ENCODE measurements at places on chromosomes 3 and 15. TPM values are rescaled to one million over a fixed set of nuclear protein-coding genes. Genes with fewer than 3 reads are reported as not detected.
A peak's percentile ranks its signal among the peaks of the same experiment; 100 is the strongest.

DNA sequence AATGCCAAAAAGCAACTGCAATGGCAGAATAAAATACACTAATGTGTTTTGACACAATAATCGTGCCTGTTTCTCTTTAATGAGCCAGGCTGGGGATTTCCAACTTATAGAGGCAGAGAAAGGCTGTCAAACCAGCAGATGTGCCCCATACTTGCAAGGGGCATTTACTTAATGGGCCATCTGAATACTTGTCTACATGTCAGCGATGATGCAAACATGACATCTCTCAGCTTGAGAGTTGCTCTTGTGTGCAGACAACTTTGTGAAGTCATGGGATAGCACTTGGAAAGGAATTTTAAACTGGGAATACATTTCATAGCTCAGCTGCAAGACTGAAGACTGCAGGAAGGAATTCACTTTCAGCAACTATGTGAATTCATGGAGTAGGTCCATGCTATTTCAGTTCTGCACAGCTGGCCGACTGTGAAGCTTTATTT is 127.4 kb upstream of the ADAMTS9 start:
- DNase-seq: no peak

DNA sequence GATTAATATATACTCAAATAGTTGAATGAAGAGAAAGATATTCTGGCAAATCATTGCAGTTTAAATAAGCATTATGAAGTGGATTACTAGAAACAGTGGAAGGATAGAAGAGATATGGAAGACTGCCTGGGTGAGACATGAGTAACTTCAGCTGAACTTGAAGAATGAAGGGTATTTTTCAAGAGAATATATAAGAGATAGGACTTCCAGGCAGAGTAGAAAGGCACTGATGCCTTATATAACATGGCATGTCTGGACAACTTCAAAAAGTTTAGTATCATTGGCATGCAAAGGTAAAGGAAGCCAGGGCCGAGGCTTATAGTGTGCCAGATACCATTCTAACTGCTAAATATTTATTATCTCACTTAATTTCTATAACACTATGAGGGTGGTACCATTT is 126.5 kb upstream of the SLC7A14 start:
- no peak for DNase-seq

Gene SEMA5B
- not detected for total RNA-seq

GRCh38 chr3:135059580-135059979 is 264.5 kb downstream of the EPHB1 start:
- DNase-seq: peak; percentile 58

DNA sequence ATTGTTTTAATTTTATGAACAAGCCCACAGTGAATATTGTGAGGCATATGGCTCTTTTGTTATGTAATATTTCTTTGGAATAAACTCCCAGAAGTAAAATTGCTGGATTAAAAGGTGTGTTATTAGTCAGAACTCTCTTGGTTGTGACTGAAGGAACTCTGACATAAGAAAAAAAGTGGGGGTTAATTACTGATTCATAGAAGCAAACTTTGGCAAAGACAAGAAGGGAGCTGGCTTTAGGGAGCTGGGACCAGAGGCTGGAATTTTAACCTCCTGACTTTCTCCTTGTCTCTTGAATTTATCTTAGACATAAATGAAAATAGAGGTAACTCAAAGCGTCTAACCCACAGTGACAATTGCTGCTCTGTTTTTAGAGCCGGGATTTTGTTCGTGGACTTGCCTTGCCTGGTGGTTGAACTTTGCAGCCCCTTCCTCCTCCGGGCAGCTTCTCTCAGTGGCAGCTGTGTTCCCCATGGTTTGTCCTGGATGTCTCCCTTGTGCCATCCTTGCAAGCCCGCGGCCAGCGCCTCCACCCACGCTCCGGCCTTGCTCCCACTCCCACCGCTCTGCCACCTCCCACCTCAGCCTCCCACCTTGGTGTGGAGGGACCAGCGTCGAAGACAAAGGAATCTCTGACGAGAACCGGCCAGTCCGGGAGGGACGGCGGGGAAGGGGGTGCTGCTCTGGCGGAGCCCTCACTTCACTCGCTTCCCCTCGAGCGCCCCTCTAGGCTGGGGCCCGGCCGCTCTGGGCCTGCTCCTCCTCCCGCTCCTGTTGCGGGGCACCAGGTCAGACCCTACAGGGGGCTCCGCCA is 28.0 kb downstream of the ARHGAP31 start:
- no peak for DNase-seq

DNA sequence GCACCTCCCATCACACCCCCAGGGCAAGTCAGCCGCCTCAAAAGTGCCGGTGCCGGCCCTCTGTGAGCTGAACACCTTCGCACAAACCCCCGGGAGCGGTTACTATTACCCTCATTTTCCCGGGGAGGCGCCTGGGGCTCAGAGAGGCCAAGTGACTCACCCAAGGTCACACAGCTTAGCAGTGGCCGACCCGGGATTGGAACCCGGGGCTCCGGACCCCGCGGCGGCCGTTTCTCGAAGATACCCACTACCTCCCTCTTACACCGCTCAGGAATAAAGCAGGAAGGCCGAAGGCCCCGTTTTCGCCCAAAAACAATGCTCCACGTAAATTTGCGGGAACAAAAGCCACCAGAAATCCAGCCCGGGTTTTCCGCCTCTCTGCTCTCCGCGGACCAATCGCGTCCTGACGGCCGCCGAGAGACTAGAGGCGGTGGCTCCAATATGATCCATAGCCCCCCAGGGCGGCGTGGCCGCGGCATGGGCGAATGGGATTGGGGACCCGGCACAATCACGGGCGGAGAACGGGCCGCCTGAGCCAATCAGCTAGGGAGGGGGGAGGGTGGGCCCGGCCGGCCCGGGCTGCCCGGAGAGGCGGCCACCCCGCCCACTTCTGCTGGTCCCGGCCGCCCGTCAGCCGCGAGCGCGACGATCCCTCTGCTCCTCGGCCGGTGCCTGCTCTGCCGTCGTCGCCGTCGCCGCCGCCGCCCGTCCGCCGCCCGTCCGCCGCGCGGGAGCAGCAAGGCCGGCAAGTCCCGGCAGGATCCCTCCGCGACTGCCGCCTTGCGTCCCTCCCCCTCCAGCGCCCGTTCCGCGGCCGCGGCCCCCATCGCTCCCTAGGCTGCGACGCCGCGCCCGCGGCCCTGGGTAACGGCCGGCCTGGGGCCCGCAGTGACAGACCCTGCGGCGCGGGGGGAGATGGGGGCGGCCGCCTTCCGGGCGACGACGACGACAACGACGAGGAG is 177.0 kb downstream of the OR4M2 start:
- peak; percentile 49 for DNase-seq

DNA sequence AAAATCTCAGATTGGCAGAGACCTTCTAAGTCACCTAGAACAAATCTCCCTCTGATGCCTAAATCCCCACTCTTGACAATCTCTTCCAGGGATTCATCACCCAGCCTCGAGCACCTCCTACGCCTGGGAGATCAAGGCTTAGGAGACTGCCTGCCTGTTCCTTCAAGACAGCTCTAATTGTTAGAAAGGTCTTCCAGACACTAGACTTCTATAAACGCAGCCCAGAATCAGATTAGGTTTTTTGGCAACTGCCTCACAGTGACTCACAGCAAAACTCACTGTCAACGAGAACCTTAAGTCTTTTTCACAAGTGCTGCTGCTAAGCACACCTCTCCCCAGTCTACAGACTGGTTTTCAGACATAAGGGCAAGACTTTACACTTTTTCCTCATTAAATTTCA is 23.1 kb downstream of the SRGAP3 start:
- no peak for DNase-seq

Gene HDGFL3
- total RNA-seq: 31.3 TPM

Gene SEC22C
- total RNA-seq: 83.4 TPM

DNA sequence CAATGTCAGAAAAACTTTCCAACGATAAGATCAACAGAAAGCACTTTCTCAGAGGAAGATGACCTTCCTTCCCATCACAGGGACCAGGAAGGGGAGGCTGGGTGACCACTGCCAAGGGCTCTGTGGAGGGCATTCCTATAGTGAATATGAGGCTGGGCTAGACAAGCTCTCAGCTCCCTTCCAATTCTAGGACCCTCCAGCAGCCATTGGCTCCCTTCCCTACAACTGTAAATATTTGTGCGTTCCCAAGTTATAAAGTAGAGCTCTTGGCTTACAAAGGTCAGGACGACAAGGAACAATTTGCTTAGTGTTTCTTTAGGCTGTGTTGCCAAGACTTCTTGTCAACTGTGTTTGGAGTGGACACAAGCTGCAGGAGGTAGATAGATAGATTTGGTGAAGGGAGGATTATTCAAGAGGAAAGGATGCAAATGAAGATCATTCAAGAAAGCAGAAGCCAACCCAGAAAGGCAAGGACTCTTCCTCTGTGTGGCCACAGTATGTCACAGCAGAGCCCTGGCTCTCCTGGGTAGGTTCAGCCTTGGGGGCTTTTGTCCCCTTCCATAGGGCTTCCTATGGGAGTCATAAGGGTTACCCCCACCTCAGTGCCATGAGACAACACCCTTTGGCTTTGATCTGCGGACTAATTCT is 223.6 kb upstream of the TLE3 start:
- DNase-seq: no peak

GRCh38 chr3:133089906-133090485 is 51.8 kb downstream of the TMEM108 start:
- DNase-seq: no peak

Gene SUSD5
- total RNA-seq: 9.2 TPM

Gene CHRFAM7A
- total RNA-seq: 0.74 TPM

Gene ARPIN
- 5.3 TPM for total RNA-seq

Gene GOLGA6B
- not detected for total RNA-seq

GRCh38 chr15:56608993-56609392 is 124.3 kb downstream of the ZNF280D start:
- no peak for DNase-seq

GRCh38 chr3:112376992-112377391 is 44.0 kb downstream of the CD200 start:
- no peak for DNase-seq

DNA sequence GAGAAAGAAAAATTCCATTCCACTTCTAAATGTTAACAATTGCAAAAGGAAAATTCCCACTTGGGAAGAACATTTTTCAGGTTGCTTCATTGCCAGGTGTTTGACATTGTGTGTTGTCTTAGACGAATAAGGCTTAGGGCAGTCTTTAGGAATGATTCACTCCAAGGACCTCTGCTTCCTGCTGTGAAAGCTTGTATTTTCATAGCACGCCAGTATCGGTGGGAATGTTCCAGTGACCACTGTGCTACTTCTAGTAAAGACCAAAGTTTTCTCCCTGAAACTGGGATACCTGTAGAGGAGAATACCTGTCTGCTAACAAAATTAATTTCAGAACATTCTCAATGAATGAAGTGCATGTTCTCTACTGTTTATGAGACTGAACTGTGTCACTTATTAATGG is 64.1 kb downstream of the CDIN1 start:
- no peak for DNase-seq

DNA sequence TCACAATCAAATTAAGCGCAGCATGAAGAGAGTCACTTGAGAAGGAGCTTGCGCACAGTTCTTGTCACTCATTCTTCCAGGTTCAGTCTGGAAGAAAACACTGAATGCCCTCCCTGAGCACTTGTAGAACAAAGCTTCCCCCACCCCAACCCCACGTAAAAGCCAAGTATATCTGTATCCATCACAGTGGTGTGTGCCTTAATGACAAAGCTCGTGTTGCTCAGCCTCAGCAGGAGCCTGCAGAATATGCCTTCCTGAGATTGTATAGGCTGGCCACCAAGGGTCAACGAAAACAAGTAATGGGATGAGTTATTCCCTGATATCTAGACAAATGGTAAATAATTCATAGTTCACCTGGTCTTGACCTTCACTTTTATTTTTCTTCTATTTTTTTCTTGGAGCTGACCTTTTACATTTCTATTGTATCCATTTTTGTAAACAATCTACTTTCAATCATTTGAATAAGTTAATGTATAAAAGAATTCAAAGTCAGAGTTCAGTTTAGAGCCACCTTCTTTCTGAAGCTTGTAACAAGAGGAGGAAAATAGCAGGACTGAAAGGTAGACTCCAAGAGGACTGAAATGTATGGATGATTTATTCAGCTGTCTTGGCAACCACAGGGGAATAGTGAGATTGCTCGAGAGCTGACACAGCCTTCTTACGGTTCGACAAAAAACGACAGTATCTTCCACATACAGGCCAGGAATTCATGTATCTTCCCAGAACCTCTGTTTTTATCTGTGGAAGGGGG is 405.5 kb upstream of the TPM1 start:
- no peak for DNase-seq

DNA sequence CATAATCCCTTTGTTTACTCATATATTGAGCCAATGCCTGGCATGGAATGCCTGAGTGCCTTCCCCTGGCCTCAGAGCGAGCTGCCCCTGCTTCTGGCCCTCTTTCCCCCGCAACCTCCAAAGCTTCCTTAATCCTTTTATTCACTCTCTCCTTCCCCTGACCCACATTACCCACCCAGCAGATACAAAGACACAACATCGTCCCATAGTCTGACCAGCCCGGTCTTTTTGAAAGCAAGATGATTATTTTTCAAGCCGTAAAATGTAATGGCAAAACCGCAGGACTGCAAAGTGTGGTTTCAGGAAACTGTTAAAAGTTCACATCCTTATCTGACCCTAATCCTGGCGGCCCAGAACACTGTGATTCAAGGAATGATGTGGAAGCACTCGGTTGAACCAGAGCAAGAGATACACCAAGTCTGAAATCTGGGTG is 78.4 kb upstream of the LRTM1 start:
- DNase-seq: no peak

GRCh38 chr3:933326-933725 is 159.5 kb upstream of the CNTN6 start:
- DNase-seq: peak; percentile 99

Gene IMPG2
- not detected for total RNA-seq

Data from G401 (cell line).